DMS 273 treated with DMSO at 0.1 percent for 48 hours (cell line): ENCODE measurements at places on chromosomes 7 and 10.
A peak's percentile ranks its signal among the peaks of the same experiment; 100 is the strongest.

- no peak for DNase-seq
These were observed 234.2 kb downstream of the CCSER2 start for GRCh38 chr10:84562592-84562991.

DNA sequence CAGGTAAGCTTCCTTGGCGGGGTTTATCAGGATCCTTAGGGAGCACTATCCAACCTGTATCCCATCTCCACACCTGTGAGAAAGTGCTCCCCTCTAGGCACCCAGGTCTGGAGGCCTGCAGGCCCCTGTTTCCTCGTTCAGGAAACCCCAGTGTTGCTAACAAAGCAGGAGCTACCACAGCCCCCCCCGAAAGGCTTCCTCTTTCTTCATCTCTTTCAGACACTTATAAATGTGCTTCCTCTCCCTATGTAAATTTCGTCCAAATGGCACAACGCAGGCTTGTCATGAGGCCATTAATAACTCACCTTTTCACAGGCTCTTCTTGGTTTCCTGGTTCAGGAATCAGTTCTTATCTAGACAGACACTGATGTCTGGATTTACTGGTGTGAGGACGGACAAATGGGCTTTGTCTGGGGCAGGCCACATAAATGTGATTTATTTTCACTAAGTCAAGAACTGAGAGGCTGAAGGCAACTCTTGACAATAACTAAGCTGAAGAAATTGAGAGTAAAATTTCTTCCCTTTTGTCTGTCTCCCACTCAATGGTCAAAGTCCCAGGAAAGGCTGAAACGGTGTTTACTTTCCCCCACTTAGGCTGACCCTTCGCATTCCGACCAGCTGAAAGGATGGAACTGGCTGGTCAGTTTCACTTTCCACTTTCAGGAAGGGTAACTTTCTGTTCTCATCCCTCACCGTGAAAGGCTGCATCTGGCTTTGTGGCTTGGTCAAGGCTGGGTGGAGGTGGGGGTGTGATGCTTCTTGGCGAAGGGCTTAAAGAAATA, 46.8 kb downstream of the PIK3AP1 start:
- no peak for DNase-seq

- DNase-seq: no peak
These were observed 296.9 kb downstream of the SORCS3 start for GRCh38 chr10:104938031-104938430.

DNA sequence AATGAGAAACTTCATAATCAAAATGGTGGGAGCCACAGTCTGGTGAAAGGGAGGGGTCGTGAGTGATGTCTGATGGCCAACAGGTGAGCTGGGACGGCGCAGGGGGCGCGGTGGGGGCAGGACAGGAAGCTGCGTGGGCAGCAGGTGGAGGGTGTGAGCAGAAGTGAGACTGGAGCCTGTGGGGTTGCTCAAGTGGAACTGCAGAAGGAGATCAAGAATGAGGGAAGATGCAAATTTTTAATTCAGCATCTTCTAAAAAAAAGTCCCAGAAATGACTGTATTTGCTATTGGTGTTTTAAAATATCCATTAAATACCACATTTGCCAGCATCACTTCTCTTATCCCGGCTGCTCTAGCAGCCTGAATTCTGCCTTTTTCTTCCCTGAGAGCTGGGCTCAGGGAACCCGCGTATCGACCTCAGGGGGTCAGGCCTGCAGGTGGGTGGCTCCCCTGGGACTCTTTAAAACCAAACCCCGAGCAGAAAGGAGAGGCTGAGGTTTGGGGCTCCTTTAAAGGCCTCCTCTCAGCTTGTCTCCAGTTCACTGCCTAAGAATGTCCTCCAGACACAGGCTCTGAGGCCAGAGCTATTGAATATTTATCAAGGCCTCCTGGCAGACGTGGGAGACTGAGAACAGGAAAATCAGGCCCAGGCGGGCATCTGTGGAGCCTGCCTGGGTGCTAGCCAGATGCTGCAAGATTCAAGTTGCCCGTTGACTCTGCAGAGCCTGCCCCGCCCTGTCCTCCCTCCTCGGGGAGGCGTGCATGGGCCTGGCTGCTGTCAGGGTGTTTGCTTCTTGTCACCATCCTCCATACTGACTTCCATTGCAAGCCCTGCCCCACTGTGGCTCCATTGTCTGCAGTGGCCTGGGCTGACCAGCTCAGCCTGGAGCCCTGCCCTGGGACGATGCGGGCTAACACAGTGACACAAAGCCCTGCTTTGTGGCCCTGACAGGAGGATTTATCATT, 53.9 kb downstream of the SYPL1 start:
- peak; percentile 96 for DNase-seq

GRCh38 chr7:82131215-82131614, 312.4 kb downstream of the CACNA2D1 start:
- no peak for DNase-seq

- no peak for DNase-seq
These were observed 189.8 kb downstream of the CTNNA3 start for GRCh38 chr10:67506083-67506756.

GRCh38 chr10:119893074-119893473, 544 bp downstream of the SEC23IP start:
- DNase-seq: no peak

GRCh38 chr10:116256752-116257259, 16.2 kb downstream of the GFRA1 start:
- no peak for DNase-seq

GRCh38 chr7:141660259-141660658, 41.7 kb downstream of the DENND11 start:
- DNase-seq: no peak

DNA sequence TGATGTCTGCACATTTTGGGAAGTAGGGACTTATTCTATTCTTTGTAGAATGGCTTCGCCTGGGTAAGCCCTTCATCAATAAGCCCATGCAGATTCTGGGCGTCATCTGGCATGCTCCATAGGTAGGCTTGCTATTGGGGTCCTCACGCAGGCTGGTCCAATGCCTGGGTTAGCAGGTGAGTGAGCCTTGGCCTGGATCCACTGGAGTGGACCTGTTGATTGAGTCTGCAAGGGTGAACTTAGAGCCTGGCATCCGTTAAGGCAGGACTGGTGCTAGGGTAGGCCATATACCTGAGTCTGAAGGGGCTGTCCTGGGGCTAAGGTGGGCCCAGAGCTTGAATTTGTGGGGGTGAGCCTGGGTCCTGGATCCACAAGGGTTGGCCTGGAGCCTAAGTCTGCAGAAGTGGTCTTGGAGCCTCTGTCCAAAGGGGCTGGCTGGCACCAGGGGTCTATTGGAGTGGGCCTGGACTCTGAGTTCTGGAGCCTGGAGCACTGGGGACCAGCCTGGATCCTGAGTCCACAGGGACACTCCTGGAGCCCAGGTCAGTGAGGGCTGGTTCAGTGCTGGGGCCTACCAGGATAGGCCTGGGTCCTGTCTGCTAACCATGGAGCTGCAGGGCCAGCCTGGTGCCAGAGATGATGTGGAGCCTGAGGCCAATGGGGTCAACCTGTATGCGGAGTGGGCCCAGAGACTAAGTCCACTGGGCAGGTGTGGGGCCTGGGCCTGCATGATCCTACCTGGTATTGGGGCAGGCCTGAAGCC, 297.7 kb downstream of the PTPRN2 start:
- no peak for DNase-seq

GRCh38 chr7:27933671-27934565, 194.0 kb downstream of the TAX1BP1 start:
- DNase-seq: peak; percentile 87

DNA sequence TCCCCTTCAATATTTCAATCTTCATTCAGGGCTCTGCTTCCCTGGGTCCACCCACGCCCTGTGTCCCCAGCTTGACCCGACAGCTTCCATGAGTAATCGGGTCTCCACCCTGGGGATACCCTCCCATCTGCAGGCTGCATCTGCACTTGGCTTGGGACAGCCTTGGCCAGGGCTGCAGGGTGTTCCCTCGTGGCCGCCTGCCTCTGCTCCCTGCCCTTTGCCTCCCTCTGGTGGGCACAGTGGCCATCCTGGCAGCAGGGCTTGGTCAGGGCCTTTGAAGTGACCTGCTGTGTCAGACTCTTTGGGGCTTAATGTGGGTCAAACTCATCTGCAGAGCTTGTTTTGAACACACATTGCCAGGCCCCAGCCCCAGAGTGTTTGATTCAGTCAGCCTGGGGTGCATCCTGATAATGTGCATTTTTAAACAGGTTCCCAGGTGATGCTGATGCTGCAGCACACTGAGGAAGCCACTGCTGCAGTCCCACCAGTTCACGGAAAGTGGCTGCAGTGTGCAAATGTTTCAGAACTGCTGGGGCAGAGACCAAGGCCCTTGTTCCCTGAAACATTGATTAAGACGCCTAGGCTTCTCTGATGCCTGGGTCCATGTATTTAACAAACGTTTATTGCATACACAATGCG, 80.7 kb upstream of the SEC61G start:
- no peak for DNase-seq

DNA sequence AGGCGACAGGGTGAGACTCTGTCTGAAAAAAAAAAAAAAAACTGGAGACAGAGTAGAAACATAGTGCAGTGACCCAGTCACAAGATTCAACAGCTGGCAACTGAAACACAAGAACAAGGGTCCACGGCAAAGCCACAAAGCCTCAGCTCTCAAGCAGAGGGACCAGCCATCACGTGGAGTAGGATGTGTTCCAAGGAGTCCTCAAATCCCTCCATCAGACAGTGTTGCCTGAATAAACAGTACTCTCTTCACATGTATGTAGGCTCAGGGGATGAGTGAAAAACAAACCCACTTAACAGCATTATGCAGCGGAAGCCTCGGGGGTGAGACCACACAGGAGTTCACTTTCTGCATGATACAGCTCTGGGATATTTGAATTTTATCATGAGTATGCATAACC, 62.0 kb downstream of the SLIT1 start:
- DNase-seq: no peak

DNA sequence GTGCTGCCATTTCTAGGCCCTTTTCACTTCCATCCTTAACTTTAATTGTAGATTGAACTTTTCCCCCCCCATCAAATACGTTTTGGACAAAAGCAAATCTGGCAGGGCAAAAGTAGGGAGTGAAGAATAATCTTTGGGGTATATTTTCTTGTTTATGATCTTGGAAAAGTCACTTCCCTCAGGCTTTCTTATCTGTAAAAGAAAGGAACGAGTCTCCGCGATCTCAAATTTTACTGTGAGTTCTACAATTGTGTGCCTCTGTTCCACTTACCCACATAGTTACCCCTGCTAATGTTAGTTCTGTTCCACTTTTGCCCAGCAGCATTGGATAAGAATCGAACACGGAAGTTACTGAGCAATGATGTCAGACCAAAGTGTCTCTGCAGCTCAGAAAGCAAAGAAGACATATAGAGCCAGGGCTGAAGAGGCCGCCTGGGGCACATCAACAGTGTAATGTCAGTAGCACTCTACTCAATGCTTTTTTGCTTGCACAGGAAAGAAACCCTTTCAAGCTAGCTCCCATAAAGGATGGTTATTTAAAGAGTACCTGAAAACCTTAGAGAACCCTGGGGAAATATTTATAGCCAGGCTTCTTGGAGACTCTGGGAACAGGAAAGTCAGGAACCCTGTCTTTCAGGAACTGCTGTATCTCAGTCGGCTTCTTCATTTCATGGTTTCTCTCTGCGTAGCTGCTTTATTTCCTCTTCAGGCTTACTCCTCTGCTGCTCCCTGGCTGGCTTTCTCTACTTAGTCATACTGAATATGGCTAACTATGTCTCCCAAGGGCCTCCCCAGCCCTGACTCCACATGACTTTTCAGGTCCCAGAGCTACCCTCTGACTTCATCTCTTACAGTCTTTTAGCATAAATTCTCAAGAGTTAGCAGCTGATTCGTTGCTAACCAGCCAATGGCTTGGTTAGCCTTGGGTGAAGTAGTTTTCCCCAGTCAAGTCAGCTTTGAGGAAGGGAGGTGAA, 123.7 kb upstream of the FAM3C start:
- no peak for DNase-seq

DNA sequence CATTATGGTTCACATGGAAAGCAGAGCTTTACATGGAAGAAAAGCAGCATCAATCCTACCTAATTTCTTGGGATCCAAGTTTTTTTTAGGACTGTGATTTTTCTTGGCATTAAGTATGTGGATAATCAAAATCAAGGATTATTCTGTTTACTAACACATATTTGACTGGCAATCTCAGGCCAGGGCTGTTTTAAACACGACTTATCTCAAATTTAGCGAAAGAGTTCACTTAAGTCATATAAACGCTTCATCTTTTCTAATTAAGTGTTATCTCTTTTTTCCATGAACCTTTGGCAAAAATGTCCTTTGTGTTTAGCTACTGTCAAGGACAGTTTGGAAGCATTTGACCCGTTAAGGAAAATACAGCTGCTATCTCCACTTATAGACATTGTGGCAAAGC, 92.0 kb downstream of the GNAI1 start:
- DNase-seq: no peak

- no peak for DNase-seq
These were observed 14.9 kb upstream of the FAM3C start for GRCh38 chr7:121410829-121411596.

- DNase-seq: no peak
These were observed 49.0 kb downstream of the NDUFB2 start for GRCh38 chr7:140745266-140746058.

GRCh38 chr7:18497082-18497481, 1.5 kb downstream of the HDAC9 start:
- DNase-seq: no peak

DNA sequence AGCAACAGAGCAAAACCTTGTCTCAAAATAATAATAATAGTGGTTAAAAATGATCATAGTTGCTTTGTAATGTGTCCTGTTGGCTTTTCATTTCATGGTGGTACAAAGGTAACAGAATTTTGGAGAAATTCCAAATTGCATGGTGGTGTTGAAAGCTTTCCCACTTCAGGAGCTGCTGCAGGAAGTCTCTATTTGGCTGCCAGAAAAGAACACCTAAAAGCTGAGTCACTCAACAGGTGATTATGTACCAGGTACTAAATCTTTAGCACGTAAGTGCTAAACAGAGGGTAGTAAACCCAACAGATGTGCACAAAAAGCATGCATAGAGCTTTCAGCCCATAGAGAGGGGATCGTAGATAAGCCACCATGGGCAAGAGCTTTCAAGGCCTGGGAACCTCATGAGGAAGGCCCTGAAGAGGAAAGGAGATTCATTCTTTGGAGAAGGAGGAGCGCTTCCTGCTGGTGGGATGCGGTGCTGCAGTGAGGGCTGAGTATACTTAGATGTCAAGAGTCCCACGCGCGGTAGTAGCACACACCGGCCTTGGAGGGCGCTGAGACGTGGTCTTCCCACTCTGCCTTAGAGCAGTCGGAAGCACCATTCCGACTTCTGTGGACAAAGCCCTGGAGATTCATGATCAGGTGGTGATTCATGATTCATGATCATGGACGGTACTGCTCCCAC, 118.7 kb downstream of the RALA start:
- DNase-seq: no peak

DNA sequence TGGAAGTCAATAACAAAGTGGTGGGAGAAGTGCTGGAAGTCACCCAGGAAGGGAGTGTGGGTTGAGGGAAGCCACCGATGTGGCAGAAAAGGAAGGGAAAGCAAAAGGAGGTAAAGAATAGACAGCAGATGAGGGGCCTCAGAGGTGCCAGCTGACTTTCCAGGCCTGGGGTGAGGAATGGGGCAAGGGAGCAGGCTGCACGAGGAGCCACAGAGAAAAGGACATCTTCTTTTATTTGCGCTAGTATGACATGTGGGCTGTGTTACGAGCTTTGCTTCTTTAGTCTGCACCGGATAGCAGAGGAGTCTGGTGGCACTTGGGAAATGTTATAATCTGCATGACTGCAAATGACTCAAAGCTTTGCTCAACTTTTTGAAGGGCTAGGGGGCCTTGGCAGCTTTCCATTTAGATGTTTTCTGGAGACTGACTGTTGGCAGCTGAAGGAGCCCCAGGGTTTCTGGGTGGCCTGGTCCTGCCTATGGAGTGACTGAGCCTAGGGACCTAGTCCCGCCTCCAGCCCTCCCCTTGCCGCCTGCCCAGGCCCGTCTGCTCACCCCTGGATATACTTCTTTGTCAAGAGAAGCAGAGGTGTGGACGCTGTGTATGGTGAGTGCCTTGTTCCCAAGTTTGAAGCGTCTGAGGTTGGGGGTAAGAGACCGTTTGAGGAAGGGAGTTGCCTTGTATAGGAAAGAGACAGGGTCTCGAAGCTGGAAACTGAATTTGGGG, 5.1 kb downstream of the PRXL2A start:
- DNase-seq: peak; percentile 34
